NT2/D1 (cell line): ENCODE measurements at places on chromosomes 12 and 14.
A peak's percentile ranks its signal among the peaks of the same experiment; 100 is the strongest.

DNA sequence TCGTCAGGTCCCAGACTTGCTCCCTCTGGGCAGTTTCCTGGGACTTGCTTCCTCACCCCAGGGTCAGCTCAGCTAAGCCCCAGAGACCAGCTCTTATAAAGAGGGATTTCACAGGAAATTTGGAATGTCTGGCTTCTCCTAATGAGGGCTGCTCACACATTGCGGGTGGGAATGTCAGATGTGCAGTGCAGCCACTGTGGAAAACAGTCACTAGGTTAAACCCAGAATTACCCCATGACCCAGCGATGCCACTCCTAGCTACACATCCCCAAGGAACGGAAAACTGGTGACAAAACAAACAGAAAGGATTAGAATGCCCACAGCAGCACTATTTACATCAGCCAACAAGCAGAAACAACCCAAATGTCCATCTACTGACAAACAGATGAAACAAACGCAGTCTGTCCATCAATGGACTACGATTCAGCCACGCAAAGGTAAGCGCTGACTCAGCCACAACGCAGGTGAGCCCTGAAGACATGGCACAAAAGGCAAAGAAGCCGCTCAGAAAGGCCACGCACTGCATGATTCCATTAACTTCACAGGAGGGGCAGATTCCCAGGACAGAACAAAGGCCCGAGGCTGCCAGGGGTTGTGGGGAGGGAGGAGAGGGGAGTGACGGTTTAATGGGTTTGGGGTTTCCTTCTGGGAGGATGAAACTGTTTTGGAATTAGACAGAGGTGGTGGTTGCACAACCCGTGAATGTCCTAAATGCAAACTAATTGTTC is 63.0 kb downstream of the NCOR2 start:
- DNase-seq = no peak

GRCh38 chr12:69290545-69291277 is 51.3 kb downstream of the CPSF6 start:
- peak; percentile 94 for DNase-seq

DNA sequence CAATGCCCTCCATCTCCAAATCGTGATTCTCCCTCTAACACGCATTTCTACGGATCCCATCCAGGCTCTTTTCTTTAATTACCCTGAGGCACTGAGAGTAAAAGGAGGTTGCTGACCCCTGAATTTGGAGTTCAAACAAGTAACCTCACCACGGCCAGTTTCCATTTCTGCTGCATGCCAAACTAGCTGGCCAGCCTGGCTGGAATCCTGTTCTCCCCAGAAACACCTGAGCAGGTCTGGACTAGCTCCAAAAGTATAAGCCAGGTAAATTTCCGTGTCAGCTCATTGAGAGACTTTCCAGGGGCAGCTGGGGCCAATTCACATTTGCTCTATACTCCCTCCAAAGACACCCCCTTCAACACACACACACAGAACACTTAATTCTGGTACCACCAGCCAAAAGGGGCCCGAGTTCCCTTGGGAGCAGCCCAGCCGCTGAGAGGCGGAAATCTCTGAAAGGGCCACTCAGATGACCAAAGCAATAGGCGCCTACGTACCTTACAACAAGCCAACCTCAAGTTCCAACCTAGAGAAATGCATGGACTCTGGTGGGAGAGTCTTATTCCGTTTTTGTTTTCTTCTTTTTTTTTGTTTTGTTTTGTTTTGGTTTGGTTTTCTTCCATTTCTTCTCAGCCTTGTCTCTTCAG is 131.4 kb downstream of the NDUFA12 start:
- DNase-seq = no peak

- DNase-seq = no peak
These were observed 1.0 kb downstream of the CACNA2D4 start for GRCh38 chr12:1917172-1918070.
